ENCODE measurements at places on chromosomes 16 and 17.

DNA sequence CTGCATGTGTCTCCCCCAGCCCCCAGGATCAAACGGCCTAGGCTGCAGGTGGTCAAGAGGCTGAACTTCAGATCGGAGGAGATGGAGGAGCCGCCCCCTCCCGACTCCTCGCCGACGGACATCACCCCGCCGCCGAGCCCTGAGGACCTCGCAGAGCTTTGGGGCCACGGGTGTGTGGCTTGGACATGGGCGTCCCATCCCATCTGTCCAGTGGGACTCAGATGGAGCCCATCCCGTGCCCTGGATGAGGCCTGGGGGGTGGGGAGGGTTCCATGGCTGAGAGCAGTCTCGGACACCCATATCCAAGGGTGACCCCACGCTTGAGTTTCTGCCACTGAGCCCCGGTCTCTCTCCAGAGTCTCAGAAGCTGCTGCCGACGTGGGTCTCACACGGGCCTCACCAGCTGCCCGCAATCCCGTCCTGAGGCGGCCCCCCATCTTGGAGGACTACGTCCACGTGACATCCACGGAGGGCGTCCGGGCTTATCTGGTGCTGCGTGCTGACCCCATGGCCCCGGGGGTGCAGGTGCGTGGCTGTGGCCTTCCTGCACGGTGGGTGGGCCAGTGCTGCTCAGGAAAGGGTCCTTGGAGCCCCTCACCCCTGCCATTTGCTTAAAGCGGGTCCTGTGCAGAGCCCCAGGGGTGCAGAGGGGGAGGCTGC lies 901 bp downstream of the CHTF18 start:
- no peak for DNase-seq

GRCh38 chr16:66167564-66168291 lies 198.8 kb upstream of the CDH5 start:
- no peak for DNase-seq

GRCh38 chr16:5537347-5537746 lies 439.8 kb upstream of the EEF2KMT start:
- no peak for DNase-seq

DNA sequence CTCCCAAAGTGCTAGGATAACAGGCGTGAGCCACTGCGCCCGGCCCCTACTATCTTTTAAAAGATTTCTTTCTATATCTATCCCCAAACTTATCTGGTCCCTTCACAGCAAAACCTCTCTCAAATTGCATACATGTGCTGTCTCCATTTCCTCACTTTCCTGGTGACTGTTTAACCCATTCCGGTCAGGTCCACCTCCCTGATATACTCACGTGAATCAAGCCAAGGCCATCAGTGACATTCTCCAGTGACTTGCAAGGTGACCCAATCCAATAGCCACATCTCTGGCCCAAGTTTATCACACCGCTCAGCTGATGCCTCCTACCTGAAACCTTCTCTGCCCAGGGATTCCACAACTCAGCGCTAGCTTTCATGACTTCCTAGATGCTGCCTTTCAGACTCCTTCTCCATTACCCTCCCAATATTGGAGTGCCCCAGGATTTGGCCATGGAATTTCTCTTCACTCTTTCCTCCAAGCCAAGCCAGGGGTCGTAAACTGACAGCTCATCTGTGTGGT lies 1.4 kb upstream of the CTCF start:
- no peak for DNase-seq

- no peak for DNase-seq
These were observed 151.2 kb upstream of the TBX2 start for GRCh38 chr17:61248399-61248798.

GRCh38 chr17:59870482-59870881 lies 22.3 kb downstream of the TUBD1 start:
- no peak for DNase-seq

DNA sequence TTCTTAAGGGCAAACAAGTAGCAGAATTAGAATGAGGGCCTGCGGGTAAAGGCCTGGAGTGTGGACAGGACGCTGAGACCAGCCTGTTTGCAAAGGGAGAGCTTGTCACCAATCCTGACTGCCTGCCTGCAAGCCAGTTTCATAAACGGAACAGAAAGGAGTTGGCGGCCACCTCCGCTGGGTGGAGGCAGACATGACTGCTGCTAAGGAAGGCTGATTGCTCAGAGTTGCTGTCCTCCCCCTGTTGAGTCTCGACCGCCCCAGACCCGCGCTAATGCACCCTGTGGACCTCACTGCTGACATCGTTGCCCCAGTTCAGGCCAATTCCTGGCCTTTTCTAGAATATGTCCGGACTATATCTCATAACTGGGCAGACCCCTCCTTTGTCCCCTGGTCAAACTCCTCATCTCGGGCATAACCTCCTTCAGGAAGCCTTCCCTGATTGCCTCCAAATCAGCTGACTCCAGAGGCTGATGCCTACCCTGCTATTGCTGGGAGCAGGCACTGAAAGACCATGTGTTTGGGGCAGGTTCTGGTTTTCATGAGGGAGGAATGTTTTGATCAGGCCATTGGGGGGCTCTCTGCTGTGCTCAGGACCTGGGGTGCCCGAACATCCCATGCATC lies 153.0 kb upstream of the CIBAR2 start:
- no peak for DNase-seq
